ENCODE measurements at places on chromosomes 5 and 9. TPM values are rescaled to one million over a fixed set of nuclear protein-coding genes. Genes with fewer than 3 reads are reported as not detected.

GRCh38 chr5:90054612-90055011, 354.9 kb downstream of the CETN3 start:
- DNase-seq, result no peak

DNA sequence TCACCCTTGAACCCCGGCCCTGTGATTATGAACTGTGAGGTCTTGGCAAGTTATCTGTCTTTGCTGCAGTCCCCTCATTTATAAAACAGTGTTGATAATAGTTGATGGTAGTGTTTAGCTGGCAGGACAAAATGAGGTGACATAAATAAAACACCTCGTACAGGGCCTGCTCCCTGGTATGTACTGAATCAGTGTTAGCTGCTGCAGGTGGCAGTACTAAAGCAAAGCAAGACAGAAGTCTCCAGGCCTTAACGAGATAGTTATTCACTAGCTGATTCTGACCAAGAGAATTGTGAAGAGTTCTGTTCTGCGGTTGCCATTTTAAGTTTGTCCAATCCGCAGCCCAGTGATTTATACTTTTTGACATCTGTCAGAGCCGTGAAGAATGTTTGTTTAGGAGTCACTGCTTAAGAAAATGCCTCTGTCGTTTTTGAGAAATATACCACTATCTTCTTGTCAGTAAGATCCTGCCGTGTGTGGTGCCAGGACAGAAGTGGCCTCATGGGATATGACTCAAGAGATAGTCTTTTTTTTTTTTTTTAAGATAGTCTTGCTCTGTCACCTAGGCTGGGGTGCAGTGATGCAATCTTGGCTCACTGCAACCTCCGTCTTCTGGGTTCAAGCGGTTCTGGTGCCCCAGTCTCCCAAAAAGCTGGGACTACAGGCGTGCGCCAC, 75.9 kb downstream of the KDM4C start:
- no peak for DNase-seq

DNA sequence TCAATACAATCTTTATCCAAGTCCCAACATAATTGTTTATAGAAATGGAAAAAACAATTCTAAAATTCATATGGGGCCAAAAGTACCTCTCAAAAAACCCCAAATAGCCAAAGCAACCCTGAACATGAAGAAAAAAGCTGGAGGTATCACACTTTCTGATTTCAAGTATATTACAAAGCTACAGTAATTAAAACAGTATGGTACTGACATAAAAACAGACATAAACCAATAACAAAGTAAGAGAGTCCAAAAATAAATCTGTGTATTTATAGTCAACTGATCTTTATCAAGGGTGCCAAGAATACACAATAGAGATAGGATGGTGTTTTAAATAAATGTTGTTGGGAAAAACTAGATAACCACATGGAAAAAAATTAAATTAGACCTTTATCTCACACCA, 13.6 kb upstream of the GOLPH3 start:
- no peak for DNase-seq

DNA sequence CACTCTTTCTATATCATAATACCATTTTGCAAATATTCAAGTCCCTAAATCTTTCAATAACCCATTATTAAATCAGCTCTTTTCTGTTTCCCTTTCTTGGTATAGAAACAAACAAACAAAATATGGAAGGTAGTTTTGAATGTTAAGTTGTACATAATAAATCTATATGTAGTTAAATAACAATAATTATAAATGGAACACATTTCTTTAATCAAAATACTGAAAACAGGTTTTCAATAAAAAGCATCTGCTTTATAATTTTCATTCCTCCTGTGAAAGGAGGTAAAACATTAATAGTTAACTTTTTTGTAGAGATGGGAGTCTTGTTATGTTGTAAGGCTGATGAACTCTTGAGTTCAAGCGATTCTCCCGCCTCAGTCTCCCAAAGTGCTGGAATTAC, 54.2 kb downstream of the CDKL3 start:
- DNase-seq, result no peak

- DNase-seq, result no peak
Measured at GRCh38 chr5:38845526-38846378, at the start of gene OSMR. TSS of gene OSMR (plus strand) at chr5:38846012. CDS start at chr5:38869045, 23,033 bp downstream.

DNA sequence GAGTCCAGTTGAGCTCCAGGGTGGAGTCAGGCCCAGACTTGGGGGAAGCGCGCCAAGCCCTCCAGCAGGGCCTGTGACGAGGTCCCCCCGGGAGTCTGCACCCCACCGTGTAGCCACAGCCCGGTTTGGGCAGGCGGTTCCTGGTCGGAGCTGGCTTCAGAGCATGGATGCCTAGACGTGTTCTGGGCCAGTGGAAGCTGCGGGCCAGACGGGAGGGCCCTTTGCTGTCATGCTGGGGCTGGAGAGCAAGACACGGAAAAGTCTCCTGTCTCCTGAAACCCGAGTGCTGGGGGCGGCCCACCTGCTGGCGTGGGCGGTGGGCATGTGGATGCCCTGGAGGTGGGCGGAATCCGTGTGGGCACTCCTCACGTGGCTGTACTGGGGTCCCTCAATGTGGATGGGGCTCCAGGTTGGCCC, 1.9 kb downstream of the GPSM1 start:
- DNase-seq, result no peak

DNA sequence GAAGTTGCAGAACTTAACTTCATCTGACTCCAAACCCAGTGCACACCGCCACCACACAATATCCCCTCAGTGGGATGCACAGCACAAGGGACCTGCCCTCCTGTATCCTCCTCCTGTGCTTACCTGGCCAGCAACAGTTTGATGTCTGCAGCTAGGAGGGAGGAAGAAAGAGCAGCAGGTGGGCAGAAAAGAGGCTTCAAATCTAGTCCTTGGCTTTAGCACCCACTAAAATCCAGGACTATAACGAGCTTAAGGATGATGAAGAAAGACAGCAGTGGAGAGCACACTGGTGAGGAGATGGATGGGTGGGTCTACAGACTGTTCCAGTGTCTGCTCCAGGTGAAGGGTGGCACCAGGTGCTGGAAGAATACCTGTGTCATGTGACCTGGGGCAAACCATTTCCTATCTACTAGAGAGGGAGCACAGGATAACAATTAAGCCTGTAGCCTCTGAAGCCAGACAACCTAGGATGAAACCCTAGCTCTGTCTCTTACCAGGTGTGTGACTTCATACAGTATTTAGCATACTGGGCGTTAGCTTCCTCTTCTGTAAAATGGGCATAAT, 100.0 kb downstream of the SH3TC2 start:
- no peak for DNase-seq

- DNase-seq, result no peak
Measured at GRCh38 chr5:152124409-152125041, 199.9 kb upstream of the GLRA1 start.

GRCh38 chr5:133701871-133702270, 89.5 kb upstream of the FSTL4 start:
- no peak for DNase-seq

DNA sequence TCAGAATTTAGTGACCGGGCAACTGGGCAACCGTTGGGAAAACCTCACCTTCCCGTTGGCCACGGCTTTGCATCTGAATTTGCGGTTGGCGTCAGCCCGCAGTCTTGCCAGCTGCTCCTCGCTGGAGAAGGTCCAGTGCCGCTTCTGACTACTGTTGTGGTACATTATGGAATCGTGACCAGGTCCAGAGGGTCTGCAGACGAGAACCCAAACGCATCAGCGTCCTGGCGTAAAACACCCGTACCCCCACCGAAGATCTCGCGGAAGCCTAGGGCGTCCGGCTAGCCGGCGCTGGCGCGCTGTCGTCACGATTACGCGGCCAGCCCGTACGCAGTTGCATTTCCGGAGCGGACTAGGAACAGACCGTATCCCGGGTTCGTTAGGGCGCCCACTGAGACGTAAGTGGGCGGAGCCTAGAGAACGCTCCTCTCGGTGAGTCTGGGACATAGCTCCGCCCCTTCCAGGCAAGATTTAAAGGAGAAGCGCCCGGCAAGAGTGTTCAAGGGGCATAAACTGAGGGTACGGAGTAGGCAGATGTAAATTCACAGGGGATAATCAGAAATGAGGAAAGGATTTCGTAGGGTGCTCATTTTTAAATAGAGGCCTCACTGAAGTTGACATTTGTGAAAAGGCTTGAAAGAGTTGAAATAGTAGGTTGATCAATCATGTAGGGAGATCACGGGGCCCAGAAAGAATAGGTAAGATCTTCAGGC, at the start of gene CCNH:
TSS of gene CCNH (minus strand) at position 301 of the 713 bp plus-strand sequence. CDS start at position 165, 136 bp downstream.
- DNase-seq, result peak; percentile 96

DNA sequence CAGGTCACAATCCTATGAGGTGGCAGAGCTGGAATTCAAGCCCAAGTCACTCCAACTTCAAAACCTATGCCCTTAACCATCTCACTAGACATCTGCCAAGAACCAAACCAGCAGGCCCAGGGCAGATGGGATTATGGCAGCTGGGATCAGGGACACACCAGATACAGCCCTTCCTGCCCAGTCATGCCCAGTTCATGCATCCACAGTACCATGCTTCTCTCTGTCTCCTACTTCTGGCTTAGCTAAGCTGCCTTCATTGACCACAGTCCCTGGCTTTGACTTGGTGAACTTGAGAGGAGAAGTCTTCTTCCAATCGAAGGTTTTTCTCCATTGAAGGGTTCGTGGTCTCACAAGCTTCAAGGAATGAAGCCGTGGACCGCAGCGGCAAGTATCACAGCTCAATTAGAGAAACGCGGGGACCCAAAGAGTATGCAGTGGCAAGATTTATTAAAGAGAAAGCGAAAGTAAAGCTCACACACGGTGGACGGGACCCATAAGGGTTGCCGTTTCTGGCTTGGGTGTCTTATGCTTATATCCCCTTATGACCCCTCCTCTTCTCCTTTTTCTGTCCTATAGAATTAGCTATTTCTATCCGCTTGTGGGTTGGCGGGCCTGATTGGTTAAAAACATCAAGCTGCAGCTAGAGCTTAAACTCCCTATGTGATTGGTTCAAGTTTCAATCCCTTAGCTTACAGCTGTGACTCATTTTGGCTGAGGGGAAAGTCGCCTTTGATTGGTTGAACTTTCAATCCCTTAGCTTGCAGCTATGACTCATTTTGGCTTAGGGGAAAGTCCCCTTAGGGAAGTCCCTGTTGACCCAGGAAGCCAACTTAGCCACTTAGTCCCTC, 101.2 kb downstream of the TRIM36 start:
- no peak for DNase-seq

DNA sequence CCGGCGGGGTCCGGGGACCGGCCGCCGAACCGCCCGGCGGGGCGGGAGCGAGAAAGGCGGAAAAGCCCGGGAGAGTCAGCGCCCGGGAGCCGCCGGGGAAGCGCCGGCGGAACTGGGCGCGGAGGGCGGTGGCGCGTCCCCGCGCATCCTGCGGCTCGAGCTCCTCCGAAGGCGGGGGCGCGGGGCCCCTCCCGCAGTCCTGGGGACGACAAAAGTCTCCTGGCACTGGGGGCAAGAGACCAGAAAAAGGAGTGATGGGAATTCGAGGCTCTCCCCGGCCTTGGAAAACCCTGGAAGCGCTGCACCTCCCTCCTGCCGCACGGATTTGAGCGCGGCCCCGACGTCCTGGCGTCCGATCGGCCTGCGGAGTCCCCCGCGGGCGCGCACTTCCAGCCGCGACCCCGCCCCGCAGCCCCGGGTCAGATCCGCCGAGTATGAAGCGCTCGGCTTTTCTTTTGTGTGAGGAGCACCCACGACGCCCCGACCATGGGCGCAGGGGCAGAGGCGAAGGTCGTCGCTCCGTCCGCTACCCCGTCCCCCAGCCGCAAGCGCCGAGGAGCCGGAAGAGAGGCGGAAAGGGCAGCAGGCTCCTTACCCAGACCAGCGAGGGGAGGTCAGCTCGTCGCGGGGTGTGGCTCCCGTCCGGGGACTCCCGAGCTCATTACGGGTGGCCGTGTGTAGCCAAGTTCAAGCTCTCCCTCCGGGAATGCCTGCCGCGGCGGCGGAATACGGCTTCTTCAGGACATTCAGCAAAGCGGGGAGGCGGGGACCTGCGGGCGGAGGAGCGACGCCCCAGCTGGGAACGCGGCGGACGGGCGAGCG, at the start of gene EPB41L4A:
TSS of gene EPB41L4A (minus strand) at position 114 of the 822 bp plus-strand sequence. CDS start 238 bp downstream, outside the sequence.
- DNase-seq, result peak; percentile 25

DNA sequence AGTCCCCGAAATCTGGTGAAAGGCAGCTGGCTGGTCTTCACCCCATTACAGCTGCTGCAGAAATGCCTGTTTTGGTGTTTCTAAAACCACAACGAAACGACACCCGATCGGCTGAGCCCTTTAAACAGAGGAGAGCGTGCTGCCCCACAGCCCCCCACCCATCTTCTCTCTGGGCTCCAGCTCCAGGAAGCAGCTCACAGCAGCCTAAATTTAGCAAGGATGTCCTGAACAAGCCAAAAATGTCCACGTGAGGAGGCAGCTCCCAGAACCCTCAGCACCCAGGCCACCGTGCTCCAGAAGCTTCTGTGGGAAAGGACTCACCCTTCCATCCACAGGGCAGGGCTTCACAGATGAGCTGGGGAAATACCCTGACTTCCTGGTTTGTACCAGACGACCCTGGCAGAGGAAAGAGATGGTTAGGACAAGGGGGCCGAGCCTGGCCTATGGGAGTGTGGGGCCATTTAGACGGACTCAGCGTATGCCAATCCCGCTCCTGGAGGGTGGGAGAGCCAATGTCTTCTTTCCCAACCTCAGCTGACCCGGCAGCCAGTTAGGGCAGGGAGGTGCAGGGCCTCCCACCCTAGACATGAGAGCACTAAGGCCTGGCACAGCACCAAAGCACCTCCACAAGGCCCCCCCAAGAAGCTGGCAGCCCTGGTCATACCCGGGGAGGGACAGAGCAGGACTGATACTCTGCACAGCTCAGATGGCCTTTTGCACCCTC, 39.1 kb upstream of the SARDH start:
- no peak for DNase-seq

DNA sequence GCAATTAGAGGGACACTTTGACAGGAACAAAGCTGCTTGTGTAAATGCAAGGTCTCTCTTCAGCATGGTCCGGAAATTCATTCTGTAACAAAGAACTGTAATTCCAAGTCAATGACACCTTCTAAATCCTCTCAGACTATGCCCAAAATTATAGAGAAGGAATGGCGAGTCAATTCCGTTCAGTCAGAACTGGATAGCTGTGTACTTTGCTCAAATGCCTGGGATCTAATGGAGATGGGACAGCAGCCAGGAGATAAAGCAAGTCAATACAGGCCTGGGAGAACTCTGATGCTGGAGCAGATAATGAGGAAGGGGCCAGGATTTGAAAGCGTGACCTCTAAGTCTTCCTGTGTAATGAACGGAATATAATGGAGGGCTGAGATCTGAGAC, 96.4 kb upstream of the SPRY4 start:
- DNase-seq, result no peak

DNA sequence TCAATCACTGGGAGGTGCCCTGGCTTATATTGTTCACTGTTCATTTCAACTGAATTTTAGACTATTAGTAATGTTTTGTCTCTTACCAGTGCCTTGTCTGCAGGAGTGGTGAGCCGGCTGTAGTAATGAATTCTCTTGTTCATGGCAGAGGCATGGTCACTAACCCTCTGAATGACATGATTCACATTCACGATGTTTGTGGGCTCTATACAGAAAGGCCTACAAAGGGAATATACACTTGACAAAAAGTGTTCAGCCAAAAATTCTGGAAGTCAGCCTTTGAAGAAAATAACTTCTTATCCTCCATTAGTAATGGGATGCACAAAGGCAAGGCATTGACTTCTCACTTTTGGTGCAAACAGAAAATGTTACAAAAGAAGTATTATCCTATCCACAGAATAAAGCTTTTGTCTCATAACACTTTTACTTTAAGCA, 39.6 kb downstream of the SLC38A9 start:
- DNase-seq, result no peak

SLCO6A1 gene
- polyA plus RNA-seq, result not detected

NDUFS4 gene
- polyA plus RNA-seq, result 81.8 TPM

PCDHGB3 gene
- 0.21 TPM for polyA plus RNA-seq

CTSV gene
- polyA plus RNA-seq, result not detected

FCN2 gene
- polyA plus RNA-seq, result not detected

RAD50 gene
- polyA plus RNA-seq, result 12.8 TPM
